ENCODE measurements at places on chromosomes 2 and 18.

GRCh38 chr18:36255072-36255698, 42.3 kb upstream of the FHOD3 start:
- no peak for DNase-seq

- DNase-seq, result no peak
Observed at GRCh38 chr2:218369330-218369729, 12.7 kb downstream of the CATIP start.

DNA sequence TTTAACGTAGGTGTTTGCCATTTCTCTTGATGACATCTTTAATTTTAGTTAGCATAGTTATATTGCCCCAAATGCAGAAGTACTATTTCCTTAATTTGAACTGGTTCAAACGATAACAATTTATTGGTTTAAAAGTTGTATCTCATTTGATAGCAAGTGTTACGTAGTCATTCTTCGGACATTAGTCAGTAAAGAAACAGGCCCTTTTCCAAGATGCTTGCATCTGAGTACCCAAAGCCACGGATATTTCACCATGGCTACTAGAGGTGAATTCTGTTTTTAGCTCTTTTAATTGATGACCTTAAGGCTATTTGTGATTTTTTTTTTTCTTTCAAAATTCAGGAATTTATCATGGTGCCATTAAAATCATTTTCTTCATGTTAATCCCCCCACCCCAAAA, 32.1 kb downstream of the GLS start:
- DNase-seq, result no peak

DNA sequence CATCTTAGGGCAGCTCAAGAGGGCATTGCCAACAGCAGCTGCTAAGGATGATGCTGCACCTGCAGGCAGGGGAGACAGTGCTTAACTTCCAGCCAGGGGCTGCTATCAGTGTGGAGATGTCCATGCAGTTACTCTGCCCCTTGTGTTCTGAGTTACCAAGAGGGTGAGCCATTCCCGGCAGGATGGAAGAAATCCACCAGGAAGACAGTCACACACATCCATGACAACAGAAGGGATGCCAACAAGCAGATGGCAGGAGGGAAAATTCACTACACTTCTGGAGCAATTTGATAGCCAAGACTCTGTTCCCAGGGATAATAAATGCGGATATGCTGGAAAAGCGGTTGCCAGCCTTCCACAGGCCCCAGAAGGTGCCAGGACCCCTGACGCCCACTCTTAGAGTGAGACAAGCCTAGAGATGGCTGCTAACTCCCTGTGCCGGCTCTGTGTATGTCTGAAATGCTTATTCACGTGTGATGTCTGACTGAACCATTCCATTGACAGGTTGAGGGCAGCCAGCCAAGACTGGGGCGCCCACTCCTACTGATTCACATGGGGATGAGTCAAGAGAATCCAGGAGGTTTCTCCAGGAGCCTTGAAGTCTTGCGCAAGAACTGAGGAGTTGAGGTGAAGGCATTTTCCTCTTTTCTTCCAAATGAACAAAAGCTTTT, 24.5 kb downstream of the LOXHD1 start:
- no peak for DNase-seq

DNA sequence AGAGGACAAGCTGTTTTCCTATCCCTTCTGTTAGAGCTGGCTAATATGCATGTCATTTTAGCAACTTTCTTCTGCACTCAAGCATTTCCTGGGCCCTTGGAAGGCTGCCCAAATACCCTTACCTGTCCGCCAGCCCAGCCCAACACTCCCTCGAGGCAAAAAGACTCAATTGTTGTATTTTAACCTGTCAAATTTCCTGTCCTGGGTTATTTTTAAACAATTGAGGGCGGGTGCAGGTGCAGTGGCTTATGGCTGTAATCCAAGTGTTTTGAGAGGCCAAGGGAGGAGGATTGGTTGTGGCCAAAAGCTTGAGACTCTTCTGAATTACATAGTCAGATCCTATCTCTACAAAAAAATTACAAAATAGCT, 125.0 kb upstream of the ARHGAP28 start:
- DNase-seq, result no peak

- DNase-seq, result no peak
Observed at GRCh38 chr2:5736886-5737285, 44.7 kb downstream of the SOX11 start.

GRCh38 chr2:201847481-201847880, 41.1 kb downstream of the CDK15 start:
- DNase-seq, result no peak

- no peak for DNase-seq
Observed at GRCh38 chr18:35484034-35484433, 13.7 kb downstream of the INO80C start.

DNA sequence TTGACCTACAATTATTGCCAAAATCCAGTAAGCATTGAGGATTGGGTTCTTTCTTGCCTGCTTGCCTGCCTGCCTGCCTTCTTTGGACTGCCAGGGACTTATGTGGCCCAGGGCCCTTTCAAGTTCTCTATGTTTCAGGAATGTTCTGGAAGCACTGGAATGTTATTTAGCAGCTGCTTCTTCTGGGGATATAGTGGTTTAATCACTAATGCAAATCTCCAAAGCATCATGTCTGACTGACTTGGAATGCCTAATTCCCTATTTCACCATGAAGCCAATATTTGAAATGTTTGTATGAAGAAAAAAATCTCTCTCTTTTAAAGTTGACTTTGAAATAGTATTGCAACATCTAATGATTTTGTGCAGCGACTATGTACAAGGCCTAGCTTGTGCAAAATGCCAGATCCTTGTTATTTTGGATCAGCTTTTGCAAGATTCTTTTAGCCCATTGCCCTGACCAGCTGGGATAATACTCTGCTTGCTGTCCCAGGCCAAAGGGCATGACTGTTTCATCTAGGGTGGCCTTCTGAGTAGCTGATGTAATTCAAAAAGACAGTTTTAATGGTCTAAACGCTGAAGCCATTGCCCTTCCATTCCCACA, 204.6 kb downstream of the RND3 start:
- DNase-seq, result no peak

DNA sequence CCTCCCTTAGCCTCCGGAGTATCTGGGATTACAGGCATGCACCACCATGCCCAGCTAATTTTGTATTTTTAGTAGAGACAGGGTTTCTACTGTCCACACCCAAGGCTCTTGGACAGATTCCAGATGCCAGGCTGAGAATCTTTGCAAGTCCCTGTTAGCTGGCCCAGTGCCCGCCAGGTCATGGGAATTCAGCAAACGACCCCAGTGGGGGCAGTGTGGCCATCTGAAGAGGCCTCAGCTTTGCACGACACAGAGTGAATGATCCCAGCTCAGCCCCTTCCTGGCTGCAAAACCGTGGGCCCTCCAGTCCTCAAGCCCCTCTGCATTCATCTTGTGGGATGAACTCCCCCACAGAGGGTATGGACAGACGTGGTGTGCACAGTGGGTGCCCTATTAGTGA, 179.5 kb upstream of the ID2 start:
- DNase-seq, result no peak

DNA sequence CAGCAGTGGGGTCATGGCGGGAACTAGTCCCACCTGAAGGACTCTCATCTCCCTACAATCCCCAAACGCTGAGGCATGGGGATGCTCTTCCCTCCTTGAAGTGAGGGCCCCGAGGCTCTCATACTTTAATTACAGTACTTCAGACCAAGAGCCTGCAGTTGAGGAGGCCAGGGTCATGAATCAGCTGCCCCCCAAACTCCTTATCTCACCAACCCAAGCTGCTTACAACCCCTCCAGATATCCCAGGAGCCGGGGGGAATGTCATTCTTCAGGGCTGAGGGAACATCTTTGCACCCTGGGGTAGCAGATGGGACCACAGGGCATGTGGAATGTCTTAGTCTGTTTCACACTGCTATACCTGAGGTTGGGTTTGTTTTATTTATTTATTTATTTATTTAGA, 2.8 kb upstream of the CAPN10 start:
- no peak for DNase-seq

GRCh38 chr18:8721716-8722115, 16.4 kb downstream of the MTCL1 start:
- no peak for DNase-seq

DNA sequence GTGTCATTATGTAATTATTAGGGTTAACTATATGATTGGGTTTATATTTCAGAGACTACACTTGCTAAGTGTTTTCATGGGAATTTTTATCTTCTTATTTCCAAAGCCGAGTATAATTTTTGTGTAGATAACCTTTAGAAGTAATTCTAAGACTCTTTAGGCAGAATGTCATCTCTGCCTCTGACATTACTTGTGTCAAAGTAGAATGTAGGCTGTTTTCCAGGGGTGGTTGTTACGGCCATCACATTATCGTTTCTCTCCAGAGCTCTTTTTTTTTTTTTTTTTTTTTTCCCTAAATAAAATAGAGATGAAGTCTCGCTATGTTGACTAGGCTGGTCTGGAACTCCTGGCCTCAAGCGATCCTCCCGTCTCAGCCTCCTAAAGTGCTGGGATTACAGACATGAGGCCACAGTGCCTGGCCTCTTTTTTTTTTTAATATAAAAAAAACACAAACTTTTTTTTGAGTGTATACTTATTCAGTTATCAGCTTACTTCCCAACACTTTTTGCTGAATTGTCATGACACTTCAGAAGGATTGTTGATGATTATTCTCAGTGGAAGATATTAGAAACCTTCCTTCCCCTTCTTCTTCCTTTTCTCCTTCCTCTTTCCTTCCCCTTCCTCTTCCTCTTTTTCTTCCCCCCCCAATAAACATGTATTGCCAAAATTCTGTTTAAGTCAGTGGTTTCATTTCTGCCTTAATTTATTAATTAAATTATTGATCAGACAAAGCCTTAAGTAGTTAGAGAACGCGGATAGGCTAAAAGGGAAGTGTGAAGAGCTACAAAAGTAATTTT, 2.3 kb downstream of the PIKFYVE start:
- no peak for DNase-seq
